ENCODE measurements at places on chromosomes 5 and 9.

DNA sequence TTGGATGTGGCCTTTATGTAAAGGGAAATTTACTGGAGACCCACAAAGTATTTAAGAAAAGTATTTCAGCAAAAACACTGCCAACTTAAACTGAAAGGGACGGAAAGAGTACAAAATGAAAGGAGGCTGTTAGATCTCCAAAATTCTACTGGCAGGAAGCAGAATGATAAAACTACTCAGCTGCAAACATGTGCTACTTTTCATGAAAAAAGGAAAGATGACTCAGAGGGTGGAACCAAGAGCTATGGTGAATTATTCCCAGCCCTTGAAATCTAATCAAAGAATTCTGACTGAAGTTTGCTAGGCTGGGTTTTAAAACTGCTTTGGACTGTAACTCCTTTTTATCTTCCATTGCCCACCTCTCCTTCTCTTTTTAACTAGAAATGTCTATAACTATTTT lies 58.6 kb upstream of the ZBED3 start:
- DNase-seq = peak; percentile 55

DNA sequence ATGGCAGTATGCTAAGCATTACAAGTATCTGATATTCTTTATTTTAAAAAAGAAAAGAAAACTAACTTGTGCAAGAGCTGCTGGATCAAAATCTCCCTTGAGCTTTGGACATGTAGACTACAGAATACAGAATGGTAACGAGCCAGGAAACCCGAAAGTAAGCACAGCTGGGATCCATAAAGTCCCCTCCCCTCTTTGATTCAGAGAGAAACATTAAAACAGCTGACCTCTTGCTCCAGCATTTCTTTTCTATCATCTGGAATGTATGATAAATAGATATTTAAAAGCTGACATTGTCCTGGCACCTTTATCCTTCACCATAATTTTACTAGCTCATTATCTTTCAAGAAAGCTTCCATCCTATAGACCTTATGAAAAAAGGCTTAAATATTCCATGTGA lies 28.2 kb upstream of the LPAR1 start:
- DNase-seq = no peak

- no peak for DNase-seq
These were observed 502 bp downstream of the NSD1 start for GRCh38 chr5:177133853-177134696.

DNA sequence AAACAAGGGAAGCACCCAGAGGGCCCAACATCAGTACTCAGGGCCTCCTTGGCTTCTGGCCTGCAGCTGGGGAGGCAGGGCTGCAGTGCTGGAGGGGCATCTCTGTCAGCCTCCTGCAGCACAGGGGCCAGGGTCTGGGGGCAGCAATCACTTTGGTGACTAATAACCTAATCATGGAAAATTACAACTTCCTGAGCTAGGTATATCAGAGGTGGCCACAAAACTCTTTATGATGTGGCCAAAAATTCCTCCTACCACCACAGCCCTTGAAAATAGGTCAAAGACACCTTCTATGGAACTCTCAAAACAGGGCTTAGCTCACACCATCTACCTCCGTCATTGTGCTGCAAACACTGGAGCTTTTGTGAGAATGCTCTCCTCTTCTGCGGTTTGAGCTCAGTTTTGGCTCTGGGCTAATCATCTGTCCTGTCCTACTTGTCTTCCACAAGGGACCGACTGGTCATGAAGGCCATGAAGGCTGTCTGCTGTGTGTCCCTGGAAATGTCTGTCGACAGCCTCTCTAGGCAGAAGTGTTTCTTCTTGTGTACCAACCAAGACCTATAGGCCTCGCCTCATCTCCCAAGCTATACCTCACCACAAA lies 28.6 kb downstream of the CSF2 start:
- no peak for DNase-seq

- DNase-seq = no peak
These were observed 386.8 kb upstream of the CHD1 start for GRCh38 chr5:99315413-99316183.

GRCh38 chr9:90822866-90823265 lies 21.2 kb downstream of the SYK start:
- DNase-seq = no peak

Data from HFFc6 (cell line).